Right renal pelvis (tissue), 4 donors: ENCODE measurements at places on chromosomes 1 and 21. TPM values are rescaled to one million over a fixed set of nuclear protein-coding genes. Genes with fewer than 3 reads are reported as not detected.

The S100A14 gene
- 17.8 TPM for polyA plus RNA-seq

The RPE65 gene
- 0.19 TPM for polyA plus RNA-seq

The NBPF10 gene
- polyA plus RNA-seq, result 3.4 TPM

The FCRLA gene
- polyA plus RNA-seq, result not detected

The FMN2 gene
- polyA plus RNA-seq, result 9.3 TPM

The ADAMTS4 gene
- polyA plus RNA-seq, result 0.80 TPM

The GORAB gene
- polyA plus RNA-seq, result 21.1 TPM

The GJB3 gene
- 0.18 TPM for polyA plus RNA-seq

The FAM177B gene
- polyA plus RNA-seq, result 0.15 TPM

The CHTOP gene
- polyA plus RNA-seq, result 129 TPM

The GNAT2 gene
- polyA plus RNA-seq, result 0.06 TPM

The SLAMF1 gene
- 0.10 TPM for polyA plus RNA-seq

The GPR37L1 gene
- polyA plus RNA-seq, result 0.13 TPM

The HTR6 gene
- polyA plus RNA-seq, result 2.8 TPM

The LMX1A gene
- not detected for polyA plus RNA-seq

The CCDC24 gene
- polyA plus RNA-seq, result 16.3 TPM

The GJA9 gene
- polyA plus RNA-seq, result 0.10 TPM

The POU3F1 gene
- polyA plus RNA-seq, result 0.53 TPM

The RIMS3 gene
- polyA plus RNA-seq, result 1.8 TPM

The CCT3 gene
- 341 TPM for polyA plus RNA-seq

The KCNT2 gene
- polyA plus RNA-seq, result 10.1 TPM

The C4BPA gene
- polyA plus RNA-seq, result 0.49 TPM

The SPRR3 gene
- polyA plus RNA-seq, result 0.18 TPM

The MFN2 gene
- 62.2 TPM for polyA plus RNA-seq

The RAB4A gene
- 55.2 TPM for polyA plus RNA-seq

The CFAP45 gene
- 2.6 TPM for polyA plus RNA-seq

The WNT2B gene
- 5.3 TPM for polyA plus RNA-seq

The AADACL3 gene
- not detected for polyA plus RNA-seq

The CD5L gene
- polyA plus RNA-seq, result not detected

The TMCC2 gene
- polyA plus RNA-seq, result 7.1 TPM

The NBPF19 gene
- polyA plus RNA-seq, result 15.2 TPM

The ARTN gene
- polyA plus RNA-seq, result 2.6 TPM

The RPL5 gene
- polyA plus RNA-seq, result 2,706 TPM

The CACNA1S gene
- polyA plus RNA-seq, result 0.51 TPM

The OR6F1 gene
- polyA plus RNA-seq, result not detected

The VWA5B1 gene
- 1.4 TPM for polyA plus RNA-seq

The ITLN1 gene
- 1.8 TPM for polyA plus RNA-seq

The MCOLN2 gene
- polyA plus RNA-seq, result 0.56 TPM

The BECN2 gene
- not detected for polyA plus RNA-seq

The SAMSN1 gene
- polyA plus RNA-seq, result 3.1 TPM

The MCM3AP gene
- 73.8 TPM for polyA plus RNA-seq

The PRAMEF4 gene
- not detected for polyA plus RNA-seq

The NBPF6 gene
- polyA plus RNA-seq, result not detected

The TNFRSF9 gene
- 0.11 TPM for polyA plus RNA-seq

The DMRTA2 gene
- polyA plus RNA-seq, result not detected

The RNU1-2 gene
- polyA plus RNA-seq, result not detected

The KIF17 gene
- 5.6 TPM for polyA plus RNA-seq

The ABCG1 gene
- 11.5 TPM for polyA plus RNA-seq

The LHX8 gene
- not detected for polyA plus RNA-seq

The SLFNL1 gene
- 0.29 TPM for polyA plus RNA-seq

The VANGL2 gene
- polyA plus RNA-seq, result 32.8 TPM

The CAPZA1 gene
- 144 TPM for polyA plus RNA-seq

The AMY2A gene
- polyA plus RNA-seq, result not detected

The ELAPOR1 gene
- 1.9 TPM for polyA plus RNA-seq

The FCMR gene
- polyA plus RNA-seq, result 2.7 TPM

The ITLN2 gene
- 0.06 TPM for polyA plus RNA-seq

The KLF17 gene
- polyA plus RNA-seq, result 0.17 TPM
